ENCODE measurements at places on chromosomes 3 and 15. TPM values are rescaled to one million over a fixed set of nuclear protein-coding genes. Genes with fewer than 3 reads are reported as not detected.

- DNase-seq: no peak
Observed at GRCh38 chr3:185831195-185831594, 6.4 kb upstream of the IGF2BP2 start.

GRCh38 chr15:101394654-101395053 is 94.9 kb downstream of the PCSK6 start:
- DNase-seq: no peak

- no peak for DNase-seq
Observed at GRCh38 chr3:125010393-125010792, 45.4 kb downstream of the HEG1 start.

- DNase-seq: no peak
Observed at GRCh38 chr15:31803388-31803884, 226.9 kb upstream of the CHRNA7 start.

- no peak for DNase-seq
Observed at GRCh38 chr3:76965122-76965725, 74.7 kb upstream of the ROBO2 start.

DNA sequence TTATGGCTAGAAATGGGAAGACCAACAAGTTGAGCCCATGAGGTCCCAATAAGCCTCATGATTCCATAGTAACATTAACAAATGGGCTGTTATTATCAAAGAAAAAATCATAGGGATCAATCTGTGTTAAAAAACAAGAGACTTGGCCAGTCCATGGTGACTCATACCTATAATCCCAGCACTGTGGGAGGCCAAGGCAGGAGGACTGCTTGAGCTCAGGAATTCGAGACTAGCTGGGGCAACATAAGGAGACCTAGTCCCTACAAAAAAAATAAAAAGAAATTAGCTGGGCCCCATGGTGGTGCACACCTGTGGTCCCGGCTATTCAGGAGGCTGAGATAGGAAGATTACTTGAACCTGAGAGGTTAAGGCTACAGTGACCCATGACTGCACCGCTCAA is 124.8 kb downstream of the DMXL2 start:
- DNase-seq: no peak

GRCh38 chr3:126135071-126135405 is 45.3 kb downstream of the ALDH1L1 start:
- no peak for DNase-seq

GRCh38 chr15:41927536-41927935 is 33.7 kb upstream of the SPTBN5 start:
- DNase-seq: no peak

DNA sequence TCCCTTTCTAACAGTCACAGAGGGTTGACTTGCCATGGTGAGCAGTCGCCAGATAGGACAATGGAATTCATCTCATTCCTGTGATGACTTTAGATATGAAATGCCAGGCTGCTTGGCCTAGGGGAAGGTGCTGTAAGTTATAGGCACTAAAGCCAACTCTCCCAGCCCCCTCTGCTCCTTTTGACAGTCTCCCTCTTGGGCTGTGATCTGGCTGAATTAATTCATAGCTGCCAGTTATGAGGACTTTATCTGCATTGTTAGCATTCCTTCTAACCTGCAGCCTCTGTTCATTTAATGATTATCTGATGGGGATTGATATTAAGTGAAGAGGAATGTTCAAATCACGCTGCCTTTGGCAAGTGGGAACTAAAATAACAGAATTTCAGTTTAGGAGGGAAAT is 427.1 kb upstream of the RASGRP1 start:
- DNase-seq: no peak

GRCh38 chr3:47315069-47315647 is 32.4 kb downstream of the KLHL18 start:
- peak; percentile 11 for DNase-seq

DNA sequence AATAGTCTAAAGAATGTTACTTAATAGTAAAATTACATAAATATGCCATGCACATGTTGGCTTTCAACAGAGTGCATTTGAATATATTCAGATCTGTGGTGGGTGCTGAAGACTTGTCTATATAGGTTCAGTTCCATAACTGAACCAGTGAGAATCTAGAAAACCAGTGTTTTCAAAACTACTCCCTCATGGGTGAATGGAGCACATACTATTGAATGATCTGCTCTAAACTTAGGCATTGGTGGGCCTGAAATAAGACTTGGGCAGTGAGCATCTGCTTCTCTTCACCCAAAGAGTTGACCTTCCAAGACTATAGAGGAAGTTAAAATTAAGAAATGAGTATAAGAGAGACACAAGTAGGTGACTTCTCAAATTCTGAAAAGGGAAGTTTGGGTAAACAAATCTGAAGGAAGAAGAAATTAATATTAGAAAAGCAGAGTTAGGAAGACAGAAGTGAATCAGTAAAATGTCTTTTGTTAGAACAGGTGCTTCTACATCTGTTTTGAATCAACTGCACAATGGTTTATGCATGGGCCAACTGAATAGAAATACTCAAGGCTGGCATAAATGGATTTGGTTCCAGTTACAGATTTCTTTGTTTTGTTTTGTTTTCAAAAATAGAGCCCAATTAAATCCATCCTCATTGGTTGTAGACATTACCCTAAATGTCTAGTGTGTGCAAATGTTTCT is 19.3 kb downstream of the ALCAM start:
- no peak for DNase-seq

Gene TNFSF10
- total RNA-seq: 108 TPM

Gene C15orf39
- total RNA-seq: 6.4 TPM

Gene CD276
- 39.8 TPM for total RNA-seq

Gene SCAMP5
- total RNA-seq: 3.5 TPM

Gene EPHA6
- total RNA-seq: not detected

Gene SKOR1
- 0.07 TPM for total RNA-seq

Gene CDHR4
- not detected for total RNA-seq

Gene RPL39L
- 40.4 TPM for total RNA-seq

Gene CNTN6
- total RNA-seq: not detected

Gene TYRO3
- 6.3 TPM for total RNA-seq

Gene AP4E1
- total RNA-seq: 12.9 TPM
